Bone marrow (tissue), 2 donors: ENCODE measurements at places on chromosomes 3 and 15.

DNA sequence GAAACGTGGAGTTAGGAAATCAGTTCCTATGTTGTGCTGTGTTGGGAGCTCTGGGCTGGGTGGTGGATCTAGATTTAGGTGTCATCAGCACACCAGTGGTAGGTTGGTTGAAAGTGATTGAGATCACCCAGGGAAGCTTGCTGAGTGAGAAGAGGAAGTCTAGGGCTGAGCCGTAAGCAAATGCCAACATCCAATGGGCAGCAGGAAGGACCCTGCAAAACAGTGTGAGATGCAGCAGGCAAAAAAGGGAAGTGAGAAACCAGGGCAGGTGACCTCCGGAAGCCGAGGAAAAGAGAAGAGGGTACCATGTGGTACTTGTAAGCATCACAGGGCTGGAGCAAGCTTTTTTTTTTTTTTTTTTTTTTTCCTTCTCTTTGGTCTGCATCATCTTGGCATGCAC is 15.9 kb upstream of the COPG1 start:
- DNase-seq = peak; percentile 94

DNA sequence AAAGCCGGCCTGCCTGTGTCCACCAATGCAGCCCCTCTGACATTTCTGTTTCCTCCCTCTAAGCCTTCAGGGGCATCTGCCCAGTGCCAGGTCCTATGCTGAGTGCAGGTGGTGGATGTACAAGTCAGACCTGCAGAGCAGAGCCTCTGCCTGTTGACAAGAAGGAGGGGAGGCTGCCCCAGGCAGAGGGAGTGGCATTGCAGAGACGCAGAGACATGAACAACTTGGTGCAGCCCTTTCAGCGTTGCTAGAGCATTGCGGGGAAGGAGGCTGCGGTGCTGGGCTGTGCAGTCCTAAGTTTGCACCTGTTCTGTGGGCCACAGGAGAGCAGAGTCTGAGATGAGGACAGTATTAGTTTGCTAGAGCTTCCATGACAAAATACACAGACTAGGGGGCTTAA is 65.2 kb downstream of the LSM3 start:
- no peak for DNase-seq

- DNase-seq = no peak
Measured at GRCh38 chr15:99404454-99404853, 153.2 kb downstream of the LRRC28 start.

- DNase-seq = no peak
Measured at GRCh38 chr3:139715743-139716360, 38.1 kb upstream of the NMNAT3 start.

DNA sequence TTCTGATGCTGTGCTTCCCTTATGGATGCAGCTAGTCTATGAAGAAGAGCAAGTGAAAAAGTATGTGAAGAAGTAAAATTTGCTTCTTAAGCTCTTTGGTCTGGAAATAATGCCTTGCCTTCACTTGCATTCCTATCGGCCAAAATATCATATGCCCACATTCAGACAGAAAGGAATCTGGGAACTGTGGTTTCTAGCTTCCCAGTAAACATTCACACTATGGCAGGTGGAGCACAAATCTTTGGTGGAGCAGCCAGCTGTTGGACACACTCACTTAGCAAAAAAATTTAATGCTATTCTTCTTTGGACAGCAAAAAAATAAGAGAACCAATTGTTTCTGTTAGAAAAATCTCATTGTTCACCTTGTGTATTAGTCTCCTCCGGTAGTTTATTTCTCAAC is 12.3 kb upstream of the COL6A6 start:
- DNase-seq = no peak

GRCh38 chr15:58503139-58504027 is 71.6 kb downstream of the LIPC start:
- no peak for DNase-seq

DNA sequence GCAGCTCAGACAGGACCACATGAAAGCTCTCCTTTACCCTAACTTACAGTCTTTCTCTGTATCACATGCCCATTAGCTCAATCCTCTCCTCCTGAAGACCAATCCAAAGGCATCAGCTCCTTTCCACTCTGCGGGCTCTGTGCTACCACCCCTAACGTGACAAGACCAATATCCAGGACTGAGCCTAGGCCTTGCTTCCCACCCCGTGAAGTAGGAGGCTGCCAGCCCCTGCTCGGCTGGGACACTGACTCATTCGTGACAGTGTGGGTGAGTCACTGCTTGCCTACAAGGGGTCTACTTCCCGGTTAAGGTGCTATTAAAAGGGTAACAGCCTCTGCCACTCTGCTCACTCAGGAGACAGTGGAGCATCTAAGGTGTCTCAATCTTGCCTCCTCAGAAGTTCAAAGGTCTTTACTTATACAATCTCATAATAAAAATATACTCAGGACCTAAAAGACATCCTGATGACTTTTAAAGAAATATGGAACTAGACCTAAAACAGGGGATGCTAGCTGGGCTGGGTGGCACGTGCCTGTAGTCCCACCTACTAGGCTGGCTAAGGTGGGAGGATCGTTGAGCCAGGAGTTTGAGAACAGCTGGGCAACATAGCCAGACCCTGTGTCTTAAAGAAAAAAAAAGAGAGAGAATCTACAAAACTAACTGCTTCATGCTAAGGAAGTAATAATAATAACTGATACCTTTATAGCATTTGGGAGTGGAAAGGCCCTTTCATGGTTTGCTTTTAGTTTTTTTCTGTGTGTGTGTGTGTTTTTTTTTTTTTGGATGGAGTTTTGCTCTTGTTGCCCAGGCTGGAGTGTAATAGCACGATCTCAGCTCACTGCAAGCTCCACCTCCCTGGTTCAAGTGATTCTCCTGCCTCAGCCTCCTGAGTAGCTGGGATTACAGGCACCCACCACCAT is 55.0 kb downstream of the TMEM44 start:
- DNase-seq = peak; percentile 57

- peak; percentile 37 for DNase-seq
Measured at GRCh38 chr15:81304226-81304625, 19.7 kb downstream of the STARD5 start.

GRCh38 chr3:16300881-16301359 is 35.9 kb downstream of the OXNAD1 start:
- DNase-seq = no peak

- no peak for DNase-seq
Measured at GRCh38 chr15:26848498-26848897, 18.4 kb upstream of the GABRA5 start.

DNA sequence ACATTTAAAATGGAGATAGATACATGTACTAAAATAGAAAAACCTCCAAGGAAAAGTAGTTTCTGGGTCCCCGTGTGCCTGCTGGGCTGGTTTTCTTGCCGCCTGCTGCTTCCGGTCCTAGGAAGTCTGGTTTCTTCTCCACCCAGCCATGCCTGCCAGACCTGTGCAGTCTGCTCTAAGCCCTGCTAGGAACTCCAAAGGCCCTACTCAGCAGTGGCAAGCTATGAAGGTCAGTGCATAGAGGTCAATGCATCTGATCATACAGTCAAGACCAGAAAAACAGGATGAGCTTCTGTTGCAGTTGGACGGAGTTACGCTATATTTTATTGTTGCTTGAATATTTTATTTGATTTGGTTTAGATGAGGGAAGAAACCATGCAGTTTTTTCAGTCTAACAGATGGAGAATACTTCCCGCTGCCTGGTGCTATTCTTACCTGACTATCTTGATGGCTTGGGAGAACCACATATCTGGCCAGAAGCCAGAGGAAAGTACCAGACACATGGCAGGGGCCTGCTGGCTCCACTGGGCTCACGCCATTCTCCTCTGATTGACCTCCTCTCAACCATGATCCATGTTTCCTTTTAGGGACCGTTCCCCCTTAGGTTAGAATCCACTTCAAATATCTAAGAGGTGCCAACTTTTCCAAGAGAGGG is 226.8 kb upstream of the ST8SIA2 start:
- DNase-seq = no peak

DNA sequence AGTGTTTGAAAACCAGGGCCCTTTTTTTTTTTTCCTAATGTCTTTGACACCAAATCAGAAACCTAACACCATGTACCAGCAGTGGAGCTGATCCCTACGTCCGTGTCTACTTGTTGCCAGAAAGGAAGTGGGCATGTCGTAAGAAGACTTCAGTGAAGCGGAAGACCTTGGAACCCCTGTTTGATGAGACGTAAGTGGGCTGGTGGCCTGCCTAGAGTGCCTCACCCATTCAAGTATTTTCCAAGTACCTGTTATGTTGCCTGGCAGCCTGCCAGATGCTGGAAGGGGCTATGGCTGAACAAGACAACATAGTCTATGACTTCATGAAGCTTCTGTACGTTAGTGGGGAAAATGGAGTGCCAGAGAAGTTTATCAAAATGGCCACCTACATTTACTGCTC is 39.7 kb downstream of the ESYT3 start:
- no peak for DNase-seq

- no peak for DNase-seq
Measured at GRCh38 chr15:42903388-42904324, 16.9 kb downstream of the TTBK2 start.

DNA sequence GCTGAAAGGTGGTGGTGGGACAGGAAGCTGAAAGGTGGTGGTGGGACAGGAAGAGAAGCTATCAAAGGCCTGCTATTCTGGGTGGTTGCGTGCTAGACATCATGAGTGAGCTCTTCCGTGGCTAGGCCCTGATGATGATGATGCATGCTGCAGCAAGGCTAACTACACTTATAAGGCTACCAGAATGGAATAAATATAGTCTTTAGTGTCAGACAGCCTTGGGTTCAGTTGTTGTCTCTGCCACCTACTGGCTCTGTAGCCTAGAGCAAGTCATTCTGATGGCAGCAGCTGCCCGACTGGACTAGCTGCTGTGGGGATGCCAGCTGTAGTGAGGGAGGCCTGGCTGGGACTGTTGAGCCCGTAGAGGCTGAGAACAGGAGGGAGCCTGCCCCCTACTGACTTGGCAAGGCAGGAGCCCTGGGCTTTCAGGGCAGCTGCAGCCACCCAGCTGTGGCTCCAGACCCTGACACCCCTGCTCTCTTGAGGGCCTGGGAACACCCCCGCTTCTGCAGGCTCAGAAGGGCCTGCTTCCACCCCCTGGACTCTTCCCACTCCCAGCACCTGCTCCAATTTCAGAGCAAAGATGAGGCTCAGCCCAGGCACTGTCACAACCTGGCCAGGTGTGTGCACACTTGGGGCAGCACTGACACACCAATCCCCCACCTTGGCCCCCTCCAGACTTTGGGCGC is 21.4 kb upstream of the ZBED2 start:
- DNase-seq = no peak

DNA sequence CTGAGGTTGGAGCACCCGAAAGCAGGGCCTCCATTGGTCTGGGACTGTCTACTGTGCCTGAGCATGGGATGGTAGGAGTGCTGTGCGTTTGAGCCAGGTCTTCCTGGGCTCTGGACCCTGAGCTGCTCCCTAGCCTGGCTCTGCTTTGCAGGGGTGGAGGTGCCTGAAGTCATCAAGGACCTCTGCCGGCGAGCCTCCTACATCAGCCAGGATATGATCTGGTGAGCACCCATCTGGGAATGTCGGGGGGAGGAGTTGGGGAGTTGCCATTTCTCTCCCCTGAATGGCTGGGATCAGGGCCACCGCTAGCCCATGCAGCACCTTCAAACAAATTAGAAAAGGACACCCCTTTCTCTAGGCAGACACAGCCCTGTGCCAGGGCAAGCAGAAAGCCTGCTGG is 20.7 kb downstream of the DUOX1 start:
- DNase-seq = no peak

DNA sequence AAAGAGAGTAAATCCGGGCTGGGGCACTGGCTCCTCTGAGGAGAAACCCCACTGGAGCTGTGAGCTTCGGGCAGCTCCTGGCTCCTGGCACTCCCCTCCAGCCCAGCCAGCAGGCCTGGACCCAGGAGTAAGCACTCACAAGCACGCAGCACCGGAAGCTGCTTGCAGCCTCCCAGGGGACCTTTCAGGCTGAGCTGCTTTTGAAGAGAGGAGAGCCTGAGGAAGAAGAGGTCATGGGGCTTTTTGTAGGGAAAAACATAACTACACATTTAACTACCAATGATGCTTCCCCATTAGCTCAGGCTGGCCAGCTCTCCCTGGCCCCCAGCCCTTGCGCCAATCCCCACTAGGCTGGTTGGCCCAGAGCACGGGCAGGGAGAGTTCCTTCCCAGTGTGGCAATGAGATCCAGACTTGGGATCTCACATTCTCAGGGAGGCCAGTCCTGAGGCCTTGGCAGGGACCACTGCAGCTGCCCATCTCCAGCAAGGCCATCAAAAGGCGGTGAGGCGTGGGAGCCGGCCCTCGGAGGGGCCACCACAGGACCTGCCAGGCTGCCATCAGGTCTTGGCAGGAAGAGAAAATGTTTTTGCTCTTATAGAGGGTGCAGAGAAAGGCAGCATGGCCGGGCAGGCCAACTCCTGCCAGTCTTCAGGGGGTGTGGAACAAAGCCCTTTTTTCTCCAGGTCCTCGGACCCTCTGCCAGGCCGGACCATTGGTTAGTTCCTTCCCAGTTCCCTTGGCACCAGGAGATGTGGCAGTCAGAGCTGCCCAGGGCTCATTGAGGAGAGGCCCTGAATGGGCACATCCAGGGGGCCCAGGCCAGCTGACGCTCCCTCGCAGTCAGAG is 41.5 kb upstream of the MFGE8 start:
- no peak for DNase-seq

GRCh38 chr15:93553167-93553935 is 464.3 kb upstream of the RGMA start:
- DNase-seq = no peak

DNA sequence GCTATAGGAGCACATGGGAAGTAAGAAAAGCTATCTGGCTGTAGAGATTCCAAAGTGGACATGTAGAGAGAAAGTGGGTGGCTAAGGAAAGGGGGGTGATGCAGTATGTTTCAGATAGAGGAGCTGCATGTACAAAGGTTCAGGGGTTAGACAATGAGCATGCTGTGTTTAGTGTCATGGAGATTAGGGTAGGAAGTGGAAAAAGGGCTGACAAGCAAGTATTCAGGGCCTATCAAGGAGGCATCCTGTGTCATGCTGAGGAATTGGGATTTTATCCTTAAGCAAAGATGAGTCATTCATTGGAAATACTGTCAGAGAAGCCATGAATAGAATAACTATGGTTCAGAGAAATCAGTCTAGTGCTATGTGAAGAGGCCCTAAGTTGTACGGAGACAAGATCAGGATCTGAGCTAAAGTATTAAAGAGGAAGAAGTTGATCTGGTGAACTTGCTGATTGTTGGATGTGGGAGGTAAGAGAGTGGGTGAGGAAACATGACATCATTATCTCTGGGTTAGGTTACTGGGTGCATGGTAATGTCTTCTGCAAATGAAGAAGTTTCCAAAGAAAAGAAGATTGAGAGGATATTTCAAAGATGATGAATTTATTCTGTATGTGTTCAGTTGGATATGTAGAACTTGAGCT is 176.7 kb upstream of the GOLIM4 start:
- DNase-seq = no peak

GRCh38 chr3:169203631-169204550 is 459.6 kb downstream of the MECOM start:
- DNase-seq = no peak

GRCh38 chr3:64890006-64890405 is 202.2 kb upstream of the ADAMTS9 start:
- DNase-seq = no peak

GRCh38 chr3:193095366-193095765 is 145.7 kb upstream of the PLAAT1 start:
- no peak for DNase-seq

DNA sequence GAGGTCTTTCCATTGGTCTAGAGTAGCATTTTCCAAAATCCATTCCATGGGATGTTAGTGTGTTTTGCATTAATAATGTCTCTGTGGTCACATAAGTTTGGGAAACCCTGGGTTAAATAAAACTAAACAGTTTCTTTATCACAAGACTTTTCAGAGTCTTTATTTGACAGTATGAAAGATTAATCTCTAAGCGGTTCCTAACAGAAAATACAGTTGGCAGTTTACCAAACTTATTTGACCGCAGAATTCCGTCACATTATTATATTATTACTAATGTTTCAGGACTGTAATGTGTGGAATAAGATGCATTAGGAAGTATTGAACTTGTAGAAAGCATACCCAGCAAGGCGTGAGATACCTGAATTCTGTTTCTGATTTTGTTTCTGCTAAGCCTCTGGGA is 71.5 kb upstream of the ADAMTSL3 start:
- no peak for DNase-seq
